ENCODE measurements at places on chromosomes 13 and 19. TPM values are rescaled to one million over a fixed set of nuclear protein-coding genes. Genes with fewer than 3 reads are reported as not detected.
A peak's percentile ranks its signal among the peaks of the same experiment; 100 is the strongest.

Gene DOCK6
- 183 TPM for total RNA-seq

Gene PSG3
- total RNA-seq = not detected

Gene MYO1F
- total RNA-seq = 0.54 TPM

GRCh38 chr19:49210108-49210900, 52.7 kb downstream of the TRPM4 start:
- H3K27ac ChIP-seq = no peak overlapping the region
- no peaks in the 10 kb centered on the region for H3K27me3 ChIP-seq
- DNase-seq = peak; percentile 99
- no peak overlapping the region for H3K4me3 ChIP-seq

- H3K4me3 ChIP-seq = no peak overlapping the region
- no peak overlapping the region for H3K27ac ChIP-seq
- H3K4me1 ChIP-seq = peaks cover 4% of the 10 kb centered on the region
- H3K27me3 ChIP-seq = no peaks in the 10 kb centered on the region
Measured at GRCh38 chr13:106503272-106503671, 32.2 kb downstream of the EFNB2 start.

DNA sequence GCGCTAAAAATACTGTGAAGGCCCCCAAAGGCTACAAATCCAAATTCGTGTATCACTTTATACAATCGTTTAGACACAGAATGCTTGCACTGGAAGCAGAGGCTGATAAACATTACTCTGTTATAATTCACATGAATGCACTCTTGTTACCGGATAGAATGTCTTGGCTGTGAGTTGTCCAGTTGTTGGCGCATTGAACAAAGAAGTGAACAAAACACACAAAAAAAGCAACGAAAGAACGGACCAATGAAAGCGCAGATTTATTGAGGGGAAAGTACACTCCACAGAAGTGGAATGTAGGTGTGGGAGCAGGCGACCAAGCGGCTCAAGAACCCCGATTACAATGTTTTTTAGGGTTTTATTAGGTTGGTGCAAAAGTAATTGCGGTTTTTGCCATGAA, 529 bp upstream of the ZNF418 start:
- H3K27ac ChIP-seq = no peak overlapping the region
- H3K27me3 ChIP-seq = no peaks in the 10 kb centered on the region
- no peak for DNase-seq
- H3K4me3 ChIP-seq = peak overlapping the region; percentile 97
- peaks cover 57% of the 10 kb centered on the region for H3K36me3 ChIP-seq

All from endodermal cell (in vitro differentiated cells).